ENCODE measurements at places on chromosomes 2 and 18. TPM values are rescaled to one million over a fixed set of nuclear protein-coding genes. Genes with fewer than 3 reads are reported as not detected.

- DNase-seq, result peak; percentile 71
- no peak overlapping the region for H3K4me3 ChIP-seq
- no peaks in the 10 kb centered on the region for H3K27me3 ChIP-seq
- no peaks in the 10 kb centered on the region for H3K36me3 ChIP-seq
Observed at GRCh38 chr2:127071901-127072328, 35.0 kb downstream of the BIN1 start.

DNA sequence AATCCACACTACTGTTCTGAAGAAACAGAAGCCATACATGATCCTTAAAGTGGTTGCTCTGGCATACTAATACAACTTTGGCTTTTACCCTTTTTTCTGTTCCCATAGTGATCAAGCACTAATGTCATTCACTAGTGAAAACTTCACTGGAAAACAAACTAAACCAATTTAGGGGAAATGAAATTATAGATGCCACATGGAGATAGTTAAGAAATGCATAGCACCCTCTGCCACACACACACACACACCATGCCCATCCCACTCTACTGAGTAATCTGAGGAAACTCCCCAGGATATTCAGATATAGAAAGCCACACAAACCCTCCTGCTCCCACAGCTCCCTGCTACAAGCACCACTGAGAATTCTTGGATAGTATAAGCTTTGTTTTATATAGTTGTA, 39.1 kb downstream of the SLC3A1 start:
- no peak overlapping the region for H3K27ac ChIP-seq
- no peaks in the 10 kb centered on the region for H3K27me3 ChIP-seq

- DNase-seq, result no peak
- no peaks in the 10 kb centered on the region for H3K4me1 ChIP-seq
- H3K27ac ChIP-seq, result no peak overlapping the region
- H3K27me3 ChIP-seq, result no peaks in the 10 kb centered on the region
- H3K4me3 ChIP-seq, result no peak overlapping the region
Observed at GRCh38 chr2:150023044-150023443, 435.5 kb upstream of the MMADHC start.

GRCh38 chr2:96408616-96409015, 73.0 kb downstream of the NCAPH start:
- no peaks in the 10 kb centered on the region for H3K36me3 ChIP-seq
- DNase-seq, result peak; percentile 61
- H3K27me3 ChIP-seq, result no peaks in the 10 kb centered on the region
- H3K4me1 ChIP-seq, result no peaks in the 10 kb centered on the region
- H3K27ac ChIP-seq, result no peak overlapping the region

- H3K27ac ChIP-seq, result no peak overlapping the region
- H3K4me1 ChIP-seq, result no peaks in the 10 kb centered on the region
- no peaks in the 10 kb centered on the region for H3K36me3 ChIP-seq
- no peak for DNase-seq
- no peaks in the 10 kb centered on the region for H3K27me3 ChIP-seq
- H3K4me3 ChIP-seq, result no peak overlapping the region
Observed at GRCh38 chr2:241724975-241725870, 9.2 kb upstream of the D2HGDH start.

DNA sequence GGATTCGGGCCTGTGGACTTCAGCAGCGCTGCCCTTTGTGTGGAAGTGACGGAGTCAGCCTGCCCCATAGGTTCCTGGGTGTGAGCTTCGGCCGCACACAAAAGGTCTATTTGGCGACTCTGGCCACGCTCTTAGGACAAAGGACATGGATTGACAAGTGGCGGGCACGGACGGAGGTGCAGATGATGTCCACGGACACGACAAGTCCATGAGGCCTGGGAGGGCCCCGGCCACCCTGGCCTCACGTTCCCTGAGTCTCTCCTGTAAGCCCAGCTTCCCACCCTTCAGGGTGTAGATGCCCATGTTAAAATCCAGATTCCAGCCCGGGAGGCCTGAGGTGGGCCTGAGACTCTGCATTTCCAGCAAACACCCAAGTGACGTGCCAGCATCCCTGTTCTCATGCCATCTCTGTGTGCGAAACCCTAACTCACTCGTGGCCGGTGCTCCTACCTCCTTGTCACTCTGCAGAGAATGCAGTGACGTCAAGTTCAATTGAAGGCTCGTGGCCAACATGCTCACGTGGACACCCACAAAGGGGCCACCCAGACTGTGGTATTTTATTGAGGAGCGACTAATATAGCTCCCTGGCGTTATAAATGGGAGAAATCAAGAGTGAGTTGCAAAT, 111.7 kb downstream of the RTP5 start:
- DNase-seq, result no peak
- H3K27me3 ChIP-seq, result no peaks in the 10 kb centered on the region
- no peaks in the 10 kb centered on the region for H3K36me3 ChIP-seq
- no peaks in the 10 kb centered on the region for H3K4me1 ChIP-seq
- H3K27ac ChIP-seq, result no peak overlapping the region

GRCh38 chr2:64586883-64587481, 62.9 kb downstream of the AFTPH start:
- no peak for DNase-seq
- no peaks in the 10 kb centered on the region for H3K4me1 ChIP-seq
- H3K4me3 ChIP-seq, result no peak overlapping the region
- no peaks in the 10 kb centered on the region for H3K36me3 ChIP-seq

- no peaks in the 10 kb centered on the region for H3K4me1 ChIP-seq
- DNase-seq, result no peak
- no peak overlapping the region for H3K4me3 ChIP-seq
- H3K27me3 ChIP-seq, result no peaks in the 10 kb centered on the region
- no peak overlapping the region for H3K27ac ChIP-seq
Observed at GRCh38 chr2:75155115-75155514, 44.2 kb downstream of the TACR1 start.

GRCh38 chr2:37792366-37792765, 120.9 kb upstream of the CDC42EP3 start:
- DNase-seq, result no peak
- no peaks in the 10 kb centered on the region for H3K27me3 ChIP-seq
- no peaks in the 10 kb centered on the region for H3K4me1 ChIP-seq
- no peak overlapping the region for H3K27ac ChIP-seq
- no peaks in the 10 kb centered on the region for H3K36me3 ChIP-seq

GRCh38 chr2:100109986-100110613, 32.3 kb downstream of the AFF3 start:
- H3K27ac ChIP-seq, result no peak overlapping the region
- H3K4me3 ChIP-seq, result no peak overlapping the region
- H3K27me3 ChIP-seq, result no peaks in the 10 kb centered on the region
- H3K36me3 ChIP-seq, result no peaks in the 10 kb centered on the region
- no peaks in the 10 kb centered on the region for H3K4me1 ChIP-seq
- no peak for DNase-seq

DNA sequence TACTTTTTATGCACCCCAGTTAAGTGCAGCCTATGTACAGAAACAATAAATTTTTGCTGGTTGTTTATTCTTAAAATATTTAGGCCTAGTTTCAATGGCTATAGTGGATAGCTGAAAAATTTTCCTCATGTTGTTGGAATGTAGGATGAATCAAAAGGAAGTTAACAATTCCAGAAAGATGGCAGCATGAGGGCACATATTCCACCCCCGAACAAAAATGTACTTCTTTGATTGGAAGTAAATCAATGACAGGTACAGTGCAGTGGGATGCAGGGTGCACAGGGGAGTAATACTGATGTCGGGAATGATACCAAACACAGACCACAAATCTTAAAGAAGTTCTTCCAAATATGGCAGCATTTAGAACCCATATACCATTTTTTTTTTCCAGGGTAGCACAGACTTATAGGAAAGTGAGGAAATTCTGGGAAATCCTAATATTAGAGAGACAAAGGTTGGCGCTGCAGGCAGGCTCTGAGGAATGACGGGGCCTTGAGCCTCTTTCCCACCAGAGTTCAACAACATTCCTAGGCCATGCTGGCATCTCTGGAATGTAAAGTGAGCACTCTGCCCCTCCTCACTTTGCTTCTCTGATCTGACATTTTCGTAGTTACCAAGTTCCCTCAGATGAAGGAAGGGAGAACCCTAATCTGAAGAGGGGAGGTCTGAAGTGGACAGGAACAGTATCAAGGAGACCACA, 36.6 kb upstream of the IKZF2 start:
- H3K36me3 ChIP-seq, result no peaks in the 10 kb centered on the region
- no peak for DNase-seq
- H3K27ac ChIP-seq, result no peak overlapping the region
- no peak overlapping the region for H3K4me3 ChIP-seq

GRCh38 chr2:126042089-126042488, 613.9 kb upstream of the GYPC start:
- no peak for DNase-seq
- H3K4me3 ChIP-seq, result no peak overlapping the region
- no peak overlapping the region for H3K27ac ChIP-seq
- no peaks in the 10 kb centered on the region for H3K36me3 ChIP-seq

GRCh38 chr18:78566065-78566464, 413.6 kb upstream of the SALL3 start:
- DNase-seq, result no peak
- no peaks in the 10 kb centered on the region for H3K36me3 ChIP-seq
- no peaks in the 10 kb centered on the region for H3K27me3 ChIP-seq
- H3K27ac ChIP-seq, result no peak overlapping the region
- no peaks in the 10 kb centered on the region for H3K4me1 ChIP-seq

- H3K27ac ChIP-seq, result no peak overlapping the region
- H3K4me3 ChIP-seq, result no peak overlapping the region
- no peak for DNase-seq
- H3K36me3 ChIP-seq, result no peaks in the 10 kb centered on the region
- H3K4me1 ChIP-seq, result no peaks in the 10 kb centered on the region
Observed at GRCh38 chr18:69044215-69044614, 246.3 kb downstream of the CCDC102B start.

DNA sequence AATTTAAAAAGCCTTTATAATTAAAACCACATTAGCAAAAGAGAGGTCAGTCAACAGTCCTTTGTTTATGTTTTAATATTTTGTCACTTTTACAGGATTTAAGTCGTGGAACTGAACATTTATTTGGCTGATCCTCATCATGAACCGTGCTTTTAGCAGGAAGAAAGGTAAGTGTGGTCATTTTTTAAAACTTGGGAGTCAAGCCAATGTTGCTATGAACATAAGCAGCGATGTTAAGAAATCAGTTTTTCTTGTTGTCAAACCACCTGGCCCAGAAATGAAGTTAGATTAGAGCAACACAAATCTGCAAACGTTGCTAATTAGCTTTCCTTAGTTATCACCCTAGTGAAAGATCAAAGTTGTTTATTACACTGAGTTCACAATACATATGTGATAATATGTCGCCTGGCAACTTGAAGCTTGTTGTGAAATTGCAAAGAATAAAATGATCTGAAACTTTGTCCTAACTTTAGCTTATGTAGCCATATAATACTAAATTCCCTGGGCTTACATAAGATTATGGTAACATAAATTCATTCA, 186.0 kb downstream of the GULP1 start:
- no peaks in the 10 kb centered on the region for H3K4me1 ChIP-seq
- no peaks in the 10 kb centered on the region for H3K36me3 ChIP-seq
- no peak overlapping the region for H3K4me3 ChIP-seq

DNA sequence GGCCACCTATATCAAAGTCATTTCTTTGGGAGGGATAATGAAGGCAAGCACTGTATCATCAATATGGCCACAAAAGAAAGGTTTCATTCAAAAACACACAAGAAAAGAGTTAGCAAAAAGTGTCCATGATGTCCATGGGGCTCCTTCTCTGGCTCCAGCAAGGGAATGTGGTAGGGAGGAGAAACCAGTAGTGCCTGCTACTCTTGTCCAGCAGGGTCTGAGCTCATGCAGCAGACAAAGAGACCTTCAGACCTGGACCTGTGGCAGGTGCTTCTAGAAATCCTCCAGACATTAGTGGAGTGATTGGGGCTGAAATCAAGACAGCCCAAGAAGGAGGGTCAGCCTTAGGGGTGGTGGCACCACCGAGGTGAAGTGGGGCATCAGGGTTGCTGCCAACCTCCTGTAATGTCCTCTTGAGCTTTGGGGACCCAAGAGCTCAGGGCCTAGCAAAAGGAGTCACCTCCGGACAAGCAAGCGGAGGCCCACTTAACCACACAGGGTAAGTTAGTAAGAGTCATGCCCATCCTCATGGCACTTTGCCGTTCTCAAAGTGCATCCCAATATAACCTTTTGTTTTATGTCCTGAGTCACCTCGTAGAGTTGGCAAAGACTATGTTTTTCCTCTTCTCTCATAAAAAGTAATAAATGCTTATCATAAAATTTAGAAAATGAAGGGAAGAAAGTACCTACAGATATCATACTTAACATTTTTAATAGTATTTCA, 112.6 kb upstream of the YPEL5 start:
- no peaks in the 10 kb centered on the region for H3K4me1 ChIP-seq
- DNase-seq, result no peak
- no peak overlapping the region for H3K4me3 ChIP-seq
- H3K36me3 ChIP-seq, result no peaks in the 10 kb centered on the region
- no peak overlapping the region for H3K27ac ChIP-seq
- no peaks in the 10 kb centered on the region for H3K27me3 ChIP-seq

DNA sequence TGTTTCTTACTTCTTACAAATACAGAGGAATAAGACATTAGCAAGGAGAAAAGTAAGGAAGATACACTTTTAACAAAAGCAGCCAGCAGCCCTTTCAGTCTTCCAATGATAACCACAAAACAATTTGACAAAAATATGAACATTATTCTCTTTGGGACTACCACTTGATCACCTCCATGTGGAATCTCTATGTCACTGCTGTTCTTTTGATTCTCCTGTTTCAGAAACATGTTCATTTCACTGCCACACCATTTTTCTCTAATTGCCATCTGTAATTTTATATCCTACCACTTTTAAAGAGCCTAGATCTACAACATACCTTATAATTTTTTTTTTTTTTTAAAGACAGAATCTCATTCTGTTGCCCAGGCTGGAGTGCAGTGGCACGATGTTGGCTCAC, 10.9 kb downstream of the INO80D start:
- no peak overlapping the region for H3K4me3 ChIP-seq
- no peaks in the 10 kb centered on the region for H3K36me3 ChIP-seq
- no peak overlapping the region for H3K27ac ChIP-seq
- peaks cover 53% of the 10 kb centered on the region for H3K4me1 ChIP-seq
- DNase-seq, result no peak
- no peaks in the 10 kb centered on the region for H3K27me3 ChIP-seq

GRCh38 chr2:178069551-178069950, 3.0 kb downstream of the PDE11A start:
- H3K4me1 ChIP-seq, result peaks cover 9% of the 10 kb centered on the region
- no peak for DNase-seq
- H3K27me3 ChIP-seq, result no peaks in the 10 kb centered on the region
- H3K27ac ChIP-seq, result no peak overlapping the region
- no peak overlapping the region for H3K4me3 ChIP-seq

GRCh38 chr2:40700231-40700954, 248.5 kb upstream of the SLC8A1 start:
- no peaks in the 10 kb centered on the region for H3K4me1 ChIP-seq
- no peaks in the 10 kb centered on the region for H3K36me3 ChIP-seq
- no peak overlapping the region for H3K4me3 ChIP-seq

Gene SLC40A1
- total RNA-seq, result 769 TPM

Gene KCNS3
- 2.3 TPM for total RNA-seq

Gene PLCL1
- total RNA-seq, result 3.3 TPM

Gene ALK
- 1.0 TPM for total RNA-seq

Gene HOXD13
- total RNA-seq, result not detected

Gene LIMS4
- total RNA-seq, result 10.2 TPM

Gene REG1A
- total RNA-seq, result 8.0 TPM

Gene MYO3B
- total RNA-seq, result not detected

Gene MGAT5
- total RNA-seq, result 47.9 TPM

Gene EDAR
- not detected for total RNA-seq

Gene LONRF2
- total RNA-seq, result 20.6 TPM

Gene UGT1A8
- not detected for total RNA-seq

Gene GAD1
- 5.8 TPM for total RNA-seq

Gene DLGAP1
- 20.1 TPM for total RNA-seq

Gene REG3A
- total RNA-seq, result not detected

Gene KCNG3
- 1.7 TPM for total RNA-seq

Gene CD226
- 2.3 TPM for total RNA-seq

Gene CD302
- total RNA-seq, result 38.3 TPM

Gene RAX
- not detected for total RNA-seq

Gene OSBPL6
- 12.0 TPM for total RNA-seq

Gene TMEM131
- total RNA-seq, result 57.5 TPM

All from adrenal gland (tissue), 19 donors.